ENCODE measurements at places on chromosomes 7 and 10.

DNA sequence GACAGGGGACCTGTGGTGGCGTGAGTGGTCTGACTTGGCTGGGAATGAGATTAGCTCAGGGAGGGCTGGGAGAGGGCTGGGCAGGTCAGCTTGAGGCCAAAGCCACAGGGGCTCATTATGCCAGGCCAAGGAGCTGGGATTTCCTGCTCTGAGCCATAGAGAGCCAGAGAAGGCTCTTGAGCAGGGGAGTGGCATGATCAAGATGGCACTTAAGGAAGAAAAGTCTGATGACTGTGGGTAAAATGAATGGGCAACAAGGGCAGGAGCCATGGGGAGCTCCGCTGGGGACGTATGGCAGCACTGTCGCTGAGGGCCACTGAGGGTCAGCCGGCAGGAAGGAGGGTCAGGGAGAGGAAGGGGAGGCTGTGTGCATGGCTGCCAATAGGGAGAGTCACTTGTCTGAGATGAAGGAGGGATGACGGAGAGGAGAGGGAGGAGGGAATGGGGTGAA, 5.8 kb downstream of the ANTXRL start:
- DNase-seq: no peak

DNA sequence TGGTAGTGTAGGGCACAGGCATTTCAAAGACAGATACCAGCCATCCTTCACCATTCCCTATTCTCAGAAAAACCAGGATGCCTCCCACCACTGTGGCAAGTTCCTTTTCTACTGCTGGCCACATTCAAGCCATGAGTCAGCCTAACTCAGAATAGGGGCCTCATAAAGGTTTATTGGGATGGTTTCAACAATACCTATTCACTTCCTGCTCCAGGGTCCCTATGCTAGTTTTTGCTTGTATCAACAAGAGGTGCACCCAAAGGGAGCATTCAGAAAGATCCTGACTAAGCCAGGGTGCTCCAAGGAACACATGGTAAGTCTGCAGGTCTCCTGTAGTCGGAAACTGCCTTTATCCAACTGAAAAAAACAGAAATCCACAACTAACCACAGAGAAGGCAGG, 76.9 kb upstream of the EGR2 start:
- no peak for DNase-seq

- DNase-seq: no peak
Measured at GRCh38 chr10:18478354-18478753, 173.0 kb downstream of the NSUN6 start.

DNA sequence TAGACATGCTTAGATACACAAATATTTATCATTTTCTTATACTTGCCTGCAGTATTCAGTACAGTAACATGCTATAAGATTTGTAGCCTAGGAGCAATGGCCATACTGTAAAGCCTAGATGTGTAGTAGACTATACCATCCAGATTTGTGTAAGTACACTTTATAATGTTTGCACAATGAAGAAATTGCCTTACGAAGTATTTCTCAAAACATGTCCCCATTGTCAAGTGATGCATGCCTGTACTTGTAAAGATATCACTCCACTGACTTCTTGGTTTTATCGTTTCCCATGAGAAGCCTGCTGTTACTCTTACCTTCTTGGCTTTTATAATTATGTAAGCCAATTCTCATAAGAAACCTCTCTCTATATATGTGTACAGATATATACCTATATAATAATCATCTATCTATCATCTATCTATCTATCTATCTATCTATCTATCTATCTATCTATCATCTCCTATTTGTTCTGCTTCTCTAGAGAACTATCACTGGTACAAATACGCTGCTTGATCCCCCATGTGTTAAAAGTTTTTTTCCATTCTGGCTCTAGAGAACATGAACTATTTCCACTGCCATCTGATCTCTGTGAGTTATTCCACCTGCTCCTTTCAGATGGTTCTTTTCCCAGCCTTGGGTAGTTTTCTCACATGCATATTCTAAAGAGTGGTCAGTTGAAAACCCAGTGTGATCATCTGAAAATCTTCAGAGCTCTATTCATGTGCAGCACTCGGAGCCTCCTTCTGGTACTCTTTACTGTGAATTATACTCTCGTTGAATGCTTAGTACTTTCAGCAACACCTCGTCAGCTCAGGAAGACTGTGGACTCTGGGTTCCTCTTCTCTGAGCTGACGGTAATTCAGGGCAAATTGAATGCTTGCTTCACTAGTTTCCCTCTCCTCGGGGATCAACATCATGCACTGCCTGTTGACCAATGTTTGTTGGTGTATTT, 14.5 kb upstream of the VCL start:
- peak; percentile 46 for DNase-seq

DNA sequence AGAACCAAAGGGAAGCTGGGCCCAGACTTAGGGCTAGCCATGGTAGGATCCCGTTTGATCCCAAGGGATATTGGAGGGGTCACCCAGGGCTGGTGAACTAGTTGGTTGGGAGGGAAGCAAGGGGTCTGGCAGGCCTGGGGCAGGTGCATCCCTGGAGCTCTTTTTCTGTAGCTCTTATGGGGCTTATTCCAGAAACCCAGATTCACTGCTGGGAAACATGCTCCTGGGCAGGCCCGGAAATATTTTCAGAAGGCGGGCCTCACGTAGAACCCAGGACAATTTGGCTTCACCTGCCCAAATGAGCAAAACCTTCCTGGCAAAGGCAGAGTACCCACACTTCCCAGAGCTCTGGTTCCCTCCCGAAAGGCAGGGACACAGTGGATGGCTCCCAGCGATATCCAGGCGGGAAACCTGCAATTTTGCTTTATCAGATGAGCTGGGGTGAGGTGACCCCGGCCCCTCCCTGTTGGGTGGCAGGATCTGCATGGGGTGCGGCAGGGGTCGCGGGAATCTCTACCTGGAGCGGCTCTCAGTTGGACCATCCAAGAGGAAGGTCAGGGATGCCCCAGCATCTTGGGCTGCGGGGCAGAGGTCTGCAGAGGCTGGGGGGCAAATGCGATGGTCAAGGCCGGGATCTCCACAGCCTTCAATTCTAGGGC, 533.9 kb downstream of the TCERG1L start:
- no peak for DNase-seq
